NCI-H1694 treated with DMSO at 0.1 percent for 48 hours (cell line): ENCODE measurements at places on chromosomes 16 and 17.

- DNase-seq = no peak
These were observed 2.4 kb downstream of the RAD51C start for GRCh38 chr17:58694826-58695225.

- peak; percentile 63 for DNase-seq
These were observed at the start of gene ZNF48 for GRCh38 chr16:30395155-30395991. TSS of gene ZNF48 (plus strand) at chr16:30395420. CDS start at chr16:30395795, 375 bp downstream.

DNA sequence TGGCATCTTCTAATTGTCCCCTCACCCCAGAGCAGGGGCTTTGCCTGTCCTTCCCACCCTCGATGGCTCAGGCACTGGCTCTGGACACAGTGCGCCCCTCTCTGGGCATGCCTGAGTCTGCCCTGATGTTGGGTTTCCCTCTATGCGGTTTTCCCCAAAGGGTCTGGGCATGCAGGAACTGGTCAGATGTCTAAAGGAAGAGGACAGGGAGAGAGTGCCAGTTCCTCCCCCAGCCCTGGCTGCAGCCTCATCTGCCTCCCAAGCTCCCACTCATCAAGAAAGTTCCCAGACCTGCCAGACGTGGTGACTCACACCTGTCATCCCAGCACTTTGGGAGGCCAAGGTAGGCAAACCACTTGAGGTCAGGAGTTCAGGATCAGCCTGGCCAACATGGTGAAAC, 41.3 kb upstream of the PABPN1L start:
- no peak for DNase-seq

DNA sequence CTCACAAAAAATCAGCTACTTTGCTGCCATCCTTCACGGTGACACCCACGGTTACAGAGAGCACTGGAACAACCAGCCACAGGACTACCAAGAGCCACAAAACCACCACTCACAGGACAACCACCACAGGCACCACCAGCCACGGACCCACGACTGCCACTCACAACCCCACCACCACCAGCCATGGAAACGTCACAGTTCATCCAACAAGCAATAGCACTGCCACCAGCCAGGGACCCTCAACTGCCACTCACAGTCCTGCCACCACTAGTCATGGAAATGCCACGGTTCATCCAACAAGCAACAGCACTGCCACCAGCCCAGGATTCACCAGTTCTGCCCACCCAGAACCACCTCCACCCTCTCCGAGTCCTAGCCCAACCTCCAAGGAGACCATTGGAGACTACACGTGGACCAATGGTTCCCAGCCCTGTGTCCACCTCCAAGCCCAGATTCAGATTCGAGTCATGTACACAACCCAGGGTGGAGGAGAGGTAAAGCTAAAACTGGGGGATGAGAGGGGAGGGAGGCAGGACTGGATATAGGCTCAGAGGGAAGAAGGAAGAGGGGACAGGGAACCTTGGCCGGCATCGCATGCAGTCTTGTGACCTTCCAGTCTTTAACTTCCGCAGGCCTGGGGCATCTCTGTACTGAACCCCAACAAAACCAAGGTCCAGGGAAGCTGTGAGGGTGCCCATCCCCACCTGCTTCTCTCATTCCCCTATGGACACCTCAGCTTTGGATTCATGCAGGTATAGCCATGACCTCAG, 581 bp downstream of the CD68 start:
- DNase-seq = no peak

- DNase-seq = no peak
These were observed 41.2 kb downstream of the HELZ start for GRCh38 chr17:67203818-67204217.

GRCh38 chr16:88968589-88969280, 8.3 kb downstream of the CBFA2T3 start:
- no peak for DNase-seq

GRCh38 chr17:37841232-37841631, 83.0 kb upstream of the TBC1D3K start:
- no peak for DNase-seq

GRCh38 chr17:79871131-79871530, 31.9 kb upstream of the CBX4 start:
- no peak for DNase-seq

- peak; percentile 70 for DNase-seq
These were observed 78.7 kb downstream of the N4BP1 start for GRCh38 chr16:48531011-48531962.

DNA sequence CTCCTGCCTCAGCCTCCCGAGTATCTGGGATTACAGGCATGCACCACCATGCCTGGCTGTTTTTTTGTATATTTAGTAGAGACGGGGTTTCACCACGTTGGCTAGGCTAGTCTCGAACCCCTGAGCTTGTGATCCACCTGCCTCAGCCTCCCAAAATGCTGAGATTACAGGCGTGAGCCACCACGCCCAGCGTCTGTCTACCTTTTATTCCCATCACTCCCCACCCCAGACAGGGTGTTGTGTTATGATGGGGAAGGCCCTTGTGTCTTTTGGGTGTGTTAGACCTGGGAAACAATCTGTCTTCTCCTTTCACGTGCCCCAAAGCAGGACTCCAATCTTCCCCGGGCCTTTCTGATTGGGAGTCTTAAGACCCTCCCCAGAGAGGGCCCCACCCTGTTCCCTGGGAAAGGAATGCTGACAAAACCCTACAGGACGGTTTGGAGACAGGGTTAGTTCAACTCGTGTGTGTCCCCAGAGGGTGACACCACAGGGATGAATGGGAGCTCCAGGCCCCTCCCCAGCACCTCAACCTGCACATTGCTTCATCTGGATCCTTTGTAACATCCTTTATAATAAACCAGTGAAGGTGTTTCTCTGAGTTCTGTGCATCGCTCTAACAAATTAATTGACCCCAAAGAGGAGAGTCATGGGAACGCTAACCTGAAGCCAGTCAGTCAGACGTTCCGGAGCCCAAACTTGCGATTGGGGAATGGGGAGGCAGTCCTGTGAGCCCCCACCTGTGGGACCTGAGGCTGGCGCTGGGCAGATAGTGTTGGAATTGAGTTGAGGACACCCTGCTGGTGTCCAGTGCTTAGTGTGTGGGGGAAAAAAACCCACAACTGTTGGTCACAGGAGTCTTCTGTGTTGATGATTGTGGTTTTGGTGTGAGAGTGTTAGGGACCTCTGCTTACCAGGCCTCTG, 3.2 kb upstream of the ELOB start:
- no peak for DNase-seq

- DNase-seq = no peak
These were observed 86.1 kb downstream of the ZFHX3 start for GRCh38 chr16:72961863-72962262.

DNA sequence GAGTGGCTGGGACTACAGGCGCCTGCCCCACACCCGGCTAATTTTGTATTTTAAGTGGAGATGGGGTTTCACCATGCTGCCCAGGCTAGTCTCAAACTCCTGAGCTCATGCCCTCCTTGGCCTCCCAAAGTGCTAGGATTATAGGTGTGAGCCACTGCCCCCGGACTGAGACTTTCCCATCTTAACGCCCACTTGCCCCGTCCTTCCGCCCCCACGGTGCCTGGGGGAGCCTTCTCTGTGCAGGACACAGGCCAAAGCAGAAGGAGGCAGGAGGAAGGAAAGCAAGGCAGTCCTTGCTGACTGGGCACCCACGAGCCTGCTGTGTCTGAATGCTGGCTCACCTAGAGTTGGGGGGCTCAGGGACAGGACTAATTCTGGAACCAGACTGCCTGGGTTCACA, 17.6 kb upstream of the GNG13 start:
- no peak for DNase-seq

- DNase-seq = no peak
These were observed 8.4 kb downstream of the MPRIP start for GRCh38 chr17:17050346-17051345.

- no peak for DNase-seq
These were observed 4.7 kb downstream of the DUSP14 start for GRCh38 chr17:37494401-37494831.

DNA sequence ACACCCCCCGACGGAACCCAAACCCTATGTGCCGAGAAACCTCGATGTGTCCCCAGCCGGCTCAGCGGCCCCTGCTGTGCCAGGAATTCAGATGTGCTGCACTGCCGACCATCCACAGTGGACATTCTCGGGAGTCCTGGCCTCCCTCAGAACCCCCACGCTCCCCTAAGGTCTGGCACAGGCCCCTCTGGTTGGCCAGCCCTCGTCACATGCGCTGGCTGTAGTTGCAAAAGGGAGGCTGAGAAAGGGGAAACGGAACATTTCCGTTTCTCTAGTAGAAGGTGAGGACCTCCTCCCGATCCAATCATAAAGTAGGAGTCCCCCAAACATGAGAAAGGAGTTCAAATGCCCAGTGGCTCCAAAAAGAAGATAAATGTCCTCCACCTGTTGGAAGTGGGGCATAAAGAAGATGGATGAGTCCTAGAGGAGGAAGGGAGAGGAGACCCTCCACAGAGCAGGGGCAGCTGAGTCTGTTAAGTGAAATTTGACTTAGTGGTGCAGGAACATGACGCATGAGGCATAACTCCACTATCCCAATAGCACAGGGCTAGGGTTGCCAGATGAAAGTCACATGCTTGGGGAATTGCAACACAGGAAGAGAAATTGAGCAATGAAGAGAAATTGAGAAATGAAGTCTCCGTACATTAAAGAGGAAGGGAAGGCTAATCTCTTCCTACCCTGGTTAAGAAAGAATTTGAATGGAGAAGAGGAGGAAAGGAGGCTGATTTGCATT, 49.3 kb upstream of the WSB1 start:
- peak; percentile 49 for DNase-seq

- no peak for DNase-seq
These were observed 163.6 kb downstream of the HS3ST3A1 start for GRCh38 chr17:13437966-13438779.

- peak; percentile 40 for DNase-seq
These were observed 6.7 kb downstream of the RHBDF1 start for GRCh38 chr16:65745-66144.

DNA sequence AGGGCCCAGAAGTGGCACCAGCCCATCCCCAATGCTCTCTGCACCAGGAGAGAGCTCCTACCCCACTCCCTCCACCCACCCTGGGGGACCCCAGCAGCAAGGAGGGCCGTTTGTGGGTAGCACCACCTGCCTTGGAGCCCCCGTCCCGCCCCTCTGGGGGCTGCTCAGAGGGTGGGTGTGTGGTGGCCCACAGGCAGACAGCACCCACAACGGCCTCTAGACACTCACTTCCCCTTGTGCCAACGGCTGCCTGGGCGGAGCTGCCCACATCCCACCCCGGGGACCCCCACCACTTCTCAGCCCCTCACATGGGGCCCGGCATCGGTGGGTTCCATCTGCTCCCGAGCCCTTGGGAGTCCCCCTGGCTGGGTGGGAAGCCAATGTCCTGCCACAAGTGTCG, 33.3 kb downstream of the BAHCC1 start:
- DNase-seq = no peak

- no peak for DNase-seq
These were observed 299.3 kb downstream of the XYLT1 start for GRCh38 chr16:17171250-17172143.

DNA sequence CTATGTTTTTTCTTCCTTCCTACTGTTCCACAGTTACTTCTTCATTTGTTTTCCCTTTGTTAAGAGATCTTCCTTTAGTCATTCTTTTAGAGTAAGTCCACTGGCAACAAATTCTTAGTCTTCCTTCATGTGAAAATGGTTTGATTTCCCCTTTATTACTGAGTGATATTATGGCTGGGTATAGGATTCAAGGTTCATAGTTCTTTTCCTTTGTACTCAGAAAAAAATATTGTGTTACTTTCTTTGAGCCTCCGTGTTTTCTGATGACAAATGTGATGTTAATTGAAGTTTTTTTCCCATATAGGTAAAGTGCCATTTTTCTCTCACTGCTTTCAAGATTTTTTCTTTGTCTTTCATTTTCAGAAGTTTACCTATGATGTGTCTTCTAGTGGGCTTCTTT, 283.1 kb upstream of the TBX2 start:
- DNase-seq = no peak

GRCh38 chr17:42798383-42799380, at the start of the genes CNTD1 and COA3:
TSS of gene CNTD1 (plus strand) at chr17:42798861. CDS start at chr17:42799068, 207 bp downstream.
TSS of gene COA3 (minus strand) at chr17:42798704. CDS start at chr17:42798681, 23 bp downstream.
- DNase-seq = peak; percentile 62

DNA sequence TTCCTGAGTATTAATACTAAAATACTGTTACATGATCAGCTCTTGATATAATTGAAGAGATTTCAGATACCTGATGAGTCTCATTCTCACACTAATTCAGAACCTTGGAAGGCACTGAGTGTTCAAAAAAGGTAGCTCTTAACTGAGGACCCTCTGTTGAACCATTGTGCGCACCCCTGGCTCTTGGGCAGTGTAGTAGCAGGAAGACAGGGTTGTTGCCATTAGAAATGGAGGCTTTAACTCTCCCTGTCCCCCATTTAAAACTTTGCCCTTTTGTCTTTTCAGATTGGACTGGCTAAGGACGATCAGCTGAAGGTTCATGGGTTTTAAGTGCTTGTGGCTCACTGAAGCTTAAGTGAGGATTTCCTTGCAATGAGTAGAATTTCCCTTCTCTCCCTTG, 1.8 kb downstream of the EIF1 start:
- no peak for DNase-seq

DNA sequence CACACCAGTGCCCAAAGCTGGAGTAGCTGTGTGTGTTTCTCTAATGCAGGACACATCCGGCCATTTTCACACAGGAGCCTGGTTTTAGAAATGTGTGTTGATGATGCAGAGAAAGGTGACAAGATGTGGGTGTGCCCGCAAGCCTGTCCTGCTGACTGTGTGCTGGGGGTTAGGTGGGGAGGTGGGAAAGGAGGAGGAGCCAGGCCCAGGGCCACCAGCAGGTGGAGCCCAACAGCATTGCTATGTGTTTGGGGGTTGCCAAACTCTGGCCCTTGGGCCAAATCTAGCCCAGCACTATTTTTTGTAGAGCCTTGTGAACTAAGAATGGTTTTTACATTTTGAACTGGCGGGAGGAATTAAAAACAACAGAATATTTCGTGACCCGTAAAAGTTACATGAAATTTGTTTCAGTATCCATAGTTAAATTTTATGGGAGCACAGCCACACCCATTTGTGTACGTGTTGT, 61.7 kb upstream of the LGALS9 start:
- no peak for DNase-seq

GRCh38 chr16:71501547-71501946, 12.4 kb upstream of the ZNF19 start:
- no peak for DNase-seq

DNA sequence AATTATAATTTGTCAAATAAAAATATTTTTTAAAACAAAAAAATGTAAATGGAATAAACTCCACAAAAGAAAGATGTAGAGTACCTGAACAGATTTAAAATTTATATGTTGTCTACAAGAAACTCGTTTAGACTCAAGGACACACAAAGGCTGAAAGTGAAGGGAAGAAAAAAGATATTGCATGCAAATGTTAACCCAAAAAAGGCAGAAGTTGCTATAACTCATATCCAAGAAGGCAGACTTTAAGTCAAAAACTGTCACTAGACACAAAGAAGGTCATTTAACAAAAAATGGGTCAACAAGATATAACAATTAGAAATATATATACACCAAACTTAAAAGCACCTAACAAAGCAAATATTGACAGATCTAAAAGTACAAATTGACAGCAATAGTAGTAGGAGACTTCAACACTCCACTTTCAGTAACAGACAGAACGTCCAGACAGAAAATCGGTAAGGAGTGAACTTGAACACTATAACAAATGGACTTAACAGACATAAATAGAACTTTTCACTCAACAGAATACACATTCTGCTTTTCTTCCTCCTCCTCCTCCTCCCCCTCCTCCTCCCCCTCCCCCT, 40.8 kb upstream of the MYLK3 start:
- DNase-seq = no peak
